Stimulated activated CD4-positive, alpha-beta T cell treated with anti-CD3 and anti-CD28 coated beads, Interleukin-4, amount 100 ng/mL, for 4 hours (primary cell): ENCODE measurements at places on chromosomes 1 and 21.

- no peak for DNase-seq
These were observed 65.3 kb upstream of the MAGI3 start for GRCh38 chr1:113325022-113325421.

GRCh38 chr1:155166051-155166470 lies 7.0 kb downstream of the KRTCAP2 start:
- DNase-seq = no peak

- DNase-seq = no peak
These were observed 21.4 kb downstream of the FRRS1 start for GRCh38 chr1:99745061-99745460.

DNA sequence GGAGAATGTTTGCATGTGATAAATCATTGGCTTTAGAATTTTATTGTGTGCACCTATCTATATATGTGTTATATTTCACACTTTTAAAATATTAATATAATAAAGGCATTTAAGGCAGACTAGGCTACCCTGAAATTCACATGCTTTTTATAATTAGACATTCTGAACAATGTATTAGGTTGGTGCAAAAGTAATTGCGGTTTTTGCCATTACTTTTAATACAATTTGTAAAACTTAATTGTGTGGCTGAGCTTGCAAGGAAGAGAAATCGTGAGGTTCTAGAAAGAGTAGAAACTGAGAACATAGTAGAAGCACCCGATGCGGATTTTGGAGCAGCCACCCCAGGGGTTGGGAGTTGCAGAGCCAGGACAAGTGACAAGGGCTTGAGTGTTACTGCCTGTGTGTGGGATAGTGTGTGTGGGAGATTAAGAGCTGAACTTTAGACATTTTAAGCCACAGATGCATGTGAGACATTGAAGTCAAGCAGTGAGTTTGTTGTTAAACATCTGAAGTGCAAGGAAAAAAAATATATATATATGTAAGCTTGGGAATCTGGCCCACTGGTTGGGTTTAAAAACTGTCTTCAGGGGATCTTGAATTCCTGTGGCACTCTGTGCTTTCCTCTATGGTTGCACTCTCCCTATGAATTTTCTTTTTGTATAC lies 244.5 kb downstream of the TM2D1 start:
- DNase-seq = no peak

DNA sequence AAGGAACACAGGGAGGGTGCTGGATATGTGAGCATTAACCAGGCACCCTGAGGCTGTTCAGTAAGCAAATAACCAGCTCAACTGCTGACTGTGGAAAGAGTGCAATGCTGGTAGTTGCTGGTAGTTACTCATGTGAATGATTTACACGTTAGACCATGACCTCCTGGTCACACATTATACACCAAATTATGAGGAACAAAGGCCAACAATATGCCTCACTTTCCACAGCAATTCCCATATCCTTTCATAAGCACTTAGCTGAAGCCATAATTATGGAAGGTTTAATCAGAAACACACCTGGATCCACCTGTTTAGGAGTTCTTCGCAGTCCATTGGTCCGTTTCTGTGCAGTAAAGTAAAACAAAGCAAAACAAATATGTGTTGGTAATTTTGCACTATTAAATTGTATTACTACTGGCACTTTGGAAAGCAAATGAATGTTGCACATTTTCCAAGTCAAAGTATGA lies 281.8 kb downstream of the VAV3 start:
- DNase-seq = no peak

- DNase-seq = no peak
These were observed 255.0 kb downstream of the KAZN start for GRCh38 chr1:14853518-14853917.

- no peak for DNase-seq
These were observed 44.4 kb downstream of the ATP5PO start for GRCh38 chr21:33871171-33871570.

- no peak for DNase-seq
These were observed 20.8 kb downstream of the SLC6A17 start for GRCh38 chr1:110170766-110171733.

DNA sequence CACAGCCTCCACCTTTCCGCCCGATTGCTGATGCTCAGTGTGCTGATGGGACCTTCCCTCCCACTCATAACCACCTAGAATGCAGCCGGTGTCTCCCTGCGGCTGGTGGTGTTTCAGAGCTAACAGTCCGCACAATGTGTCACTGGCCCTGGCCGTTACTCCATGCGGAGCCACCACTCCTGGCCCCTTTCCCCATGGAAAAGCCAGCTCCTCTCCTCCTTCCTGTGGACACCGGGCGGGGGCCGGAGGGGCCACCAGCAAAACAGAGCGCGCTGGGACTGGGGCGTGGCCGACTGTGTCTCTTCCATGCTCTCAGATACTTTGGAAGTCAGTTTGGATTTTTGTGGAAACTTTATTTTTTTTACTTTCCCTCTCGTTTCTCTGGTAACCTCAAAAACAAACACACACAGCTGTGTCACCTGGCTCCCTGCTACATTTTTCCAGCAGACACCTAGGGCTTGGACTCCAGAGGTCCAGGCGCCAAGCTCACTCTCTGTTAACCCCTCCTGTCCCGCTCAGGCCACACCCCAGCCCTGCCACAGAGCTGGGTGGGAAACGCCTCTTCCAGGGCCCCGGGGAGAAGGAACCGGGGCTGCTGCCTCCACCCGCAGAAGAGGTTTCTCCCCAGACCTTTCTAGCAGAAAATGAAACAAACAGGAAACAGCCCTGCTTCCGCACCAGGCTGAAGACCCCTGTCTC lies 32.5 kb upstream of the COL6A2 start:
- no peak for DNase-seq

DNA sequence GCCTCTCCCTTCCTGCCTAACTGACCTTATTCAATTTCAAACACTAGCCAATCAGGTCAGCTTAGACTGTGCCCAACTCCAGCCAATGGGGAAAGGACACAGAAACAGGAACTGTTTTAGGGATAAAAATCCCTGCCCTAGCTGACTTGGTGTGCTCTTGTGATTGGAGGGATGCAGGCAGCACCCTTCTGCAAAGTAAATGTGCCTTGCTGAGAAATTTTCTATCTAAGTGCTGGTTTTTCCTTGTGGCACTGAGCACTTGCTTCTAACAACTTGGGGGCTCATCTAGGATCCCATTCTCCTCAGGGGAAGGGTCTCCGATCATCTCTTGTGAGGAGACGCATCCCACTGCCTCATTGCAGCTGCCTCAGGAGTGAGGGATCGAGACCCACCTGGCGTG lies 10.7 kb upstream of the CD2 start:
- no peak for DNase-seq

DNA sequence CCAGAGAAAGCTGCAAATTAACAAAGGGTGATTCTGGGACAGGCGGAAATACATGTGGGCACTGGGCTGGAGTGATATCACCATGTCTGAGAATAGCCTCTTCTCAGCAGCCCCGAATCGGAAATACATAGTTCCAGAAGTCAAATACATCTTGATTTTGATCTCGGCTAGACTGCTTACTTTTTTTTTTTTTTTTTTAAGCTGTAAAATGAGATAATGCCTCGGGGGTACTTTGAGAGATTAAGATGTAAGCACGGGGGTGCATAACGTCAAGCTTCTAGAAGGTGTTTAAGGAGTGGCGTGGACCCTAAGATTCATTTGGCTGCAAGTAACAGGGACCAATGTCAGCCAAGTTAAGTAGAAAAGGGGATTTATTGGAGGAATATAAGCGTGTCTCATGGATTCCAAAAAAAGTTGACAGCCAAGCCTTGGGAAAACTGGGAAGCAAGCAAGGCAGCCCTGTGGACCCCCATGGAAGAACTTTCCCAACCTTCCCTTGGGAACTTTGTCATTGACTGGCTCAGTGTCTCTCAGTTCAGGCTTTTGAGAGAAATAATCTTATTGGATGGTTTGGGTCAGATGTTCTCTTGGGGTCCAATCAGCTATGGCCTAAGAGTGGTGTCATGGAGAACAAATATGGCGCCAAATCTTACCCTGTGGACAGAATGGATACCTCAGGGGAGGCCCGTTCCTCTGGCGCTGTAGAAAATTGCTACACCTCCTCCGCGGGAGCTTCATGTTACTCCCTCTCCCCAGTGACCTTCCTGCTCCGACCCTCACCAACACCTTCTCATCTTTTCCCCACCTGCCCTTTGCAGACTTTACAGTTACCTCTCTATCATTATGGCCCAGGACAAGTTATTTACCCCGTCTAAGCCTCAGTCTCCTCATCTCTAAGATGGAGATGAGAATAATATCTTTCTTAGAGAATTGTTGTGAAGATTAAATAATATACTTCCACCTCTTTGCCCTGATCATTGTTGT lies 186.6 kb downstream of the KAZN start:
- DNase-seq = no peak

GRCh38 chr1:46652321-46653100 lies 15.7 kb downstream of the ATPAF1 start:
- no peak for DNase-seq

- no peak for DNase-seq
These were observed 294.7 kb downstream of the SIPA1L2 start for GRCh38 chr1:232335261-232335660.

DNA sequence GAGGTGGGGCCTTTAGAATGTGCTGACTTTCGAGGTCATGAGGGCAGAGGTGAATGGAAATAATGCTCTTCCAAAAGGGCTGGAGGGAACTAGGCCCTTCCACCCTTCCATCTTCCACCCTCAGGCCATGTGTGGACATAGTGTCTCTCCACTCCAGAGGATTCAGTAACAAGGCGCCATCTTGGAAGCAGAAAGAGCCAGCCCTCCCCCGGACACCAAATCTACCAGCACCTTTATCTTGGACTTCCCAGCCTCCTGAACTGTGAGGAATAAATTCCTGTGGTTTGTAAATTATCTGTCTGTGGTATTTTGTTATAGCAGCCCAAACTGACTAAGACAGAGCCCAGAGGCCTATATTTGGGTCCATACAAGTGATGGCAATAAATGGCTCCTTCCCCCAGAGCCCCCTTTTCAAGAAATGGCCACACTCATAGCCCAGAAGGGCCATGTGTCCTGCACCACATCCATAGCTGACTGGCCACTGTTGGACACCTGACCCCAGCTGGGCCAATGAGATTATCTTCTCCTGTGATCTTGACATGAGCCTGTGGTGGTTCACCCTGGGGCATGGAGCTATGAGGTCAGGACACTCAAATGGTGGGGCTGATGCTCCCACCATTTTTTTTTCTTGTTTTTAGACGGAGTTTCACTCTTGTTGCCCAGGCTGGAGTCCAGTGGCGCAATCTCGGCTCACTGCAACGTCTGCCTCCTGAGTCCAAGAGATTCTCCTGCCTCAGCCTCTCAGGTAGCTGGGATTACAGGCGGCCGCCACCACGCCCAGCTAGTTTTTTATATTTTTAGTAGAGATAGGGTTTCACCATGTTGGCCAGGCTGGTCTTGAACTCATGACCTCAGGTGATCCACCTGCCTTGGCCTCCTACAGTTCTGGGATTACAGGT lies 114.9 kb downstream of the RRAGC start:
- DNase-seq = no peak

GRCh38 chr1:179264507-179264906 lies 29.1 kb upstream of the SOAT1 start:
- DNase-seq = no peak

DNA sequence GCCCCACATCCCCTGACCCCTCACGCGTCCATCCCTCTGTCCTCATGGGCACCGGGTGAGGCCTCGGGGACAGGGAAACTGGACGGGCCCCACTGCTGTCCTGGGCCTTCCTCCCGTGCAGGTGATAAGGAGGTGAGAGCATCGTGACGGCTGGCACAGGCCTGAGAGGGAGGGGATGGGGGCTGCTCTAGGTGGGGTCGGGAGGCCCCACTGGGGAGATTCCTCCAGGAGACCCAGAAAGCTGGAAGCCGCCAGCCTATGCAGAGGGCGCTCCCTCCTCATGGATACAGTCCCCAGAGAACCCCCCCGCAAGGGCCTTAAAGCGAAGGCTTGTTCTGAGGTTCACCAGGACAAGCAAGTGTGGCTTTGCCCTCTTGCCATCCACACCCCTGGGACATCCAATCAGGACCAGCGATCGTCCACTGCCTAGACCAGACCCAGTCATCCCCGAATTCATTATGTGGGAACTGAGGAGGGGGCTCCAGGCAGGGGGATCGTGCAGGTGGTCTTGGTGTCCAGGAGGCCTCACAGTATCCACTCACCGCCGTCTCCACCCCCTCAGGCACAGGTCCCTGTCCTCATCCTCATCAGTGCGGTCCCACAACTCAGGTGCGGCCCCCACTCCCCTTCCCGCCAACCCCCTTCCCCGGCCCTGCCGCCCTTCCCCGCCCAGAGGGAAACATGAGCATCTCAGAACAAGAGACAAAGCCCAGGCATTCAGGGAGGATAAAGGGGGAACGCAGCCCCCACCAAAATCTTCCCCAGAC lies 45.3 kb upstream of the COL18A1 start:
- DNase-seq = no peak

- no peak for DNase-seq
These were observed 11.3 kb downstream of the LRRC47 start for GRCh38 chr1:3785045-3785444.

GRCh38 chr21:25501996-25502665 lies 105.2 kb downstream of the MRPL39 start:
- peak; percentile 78 for DNase-seq

DNA sequence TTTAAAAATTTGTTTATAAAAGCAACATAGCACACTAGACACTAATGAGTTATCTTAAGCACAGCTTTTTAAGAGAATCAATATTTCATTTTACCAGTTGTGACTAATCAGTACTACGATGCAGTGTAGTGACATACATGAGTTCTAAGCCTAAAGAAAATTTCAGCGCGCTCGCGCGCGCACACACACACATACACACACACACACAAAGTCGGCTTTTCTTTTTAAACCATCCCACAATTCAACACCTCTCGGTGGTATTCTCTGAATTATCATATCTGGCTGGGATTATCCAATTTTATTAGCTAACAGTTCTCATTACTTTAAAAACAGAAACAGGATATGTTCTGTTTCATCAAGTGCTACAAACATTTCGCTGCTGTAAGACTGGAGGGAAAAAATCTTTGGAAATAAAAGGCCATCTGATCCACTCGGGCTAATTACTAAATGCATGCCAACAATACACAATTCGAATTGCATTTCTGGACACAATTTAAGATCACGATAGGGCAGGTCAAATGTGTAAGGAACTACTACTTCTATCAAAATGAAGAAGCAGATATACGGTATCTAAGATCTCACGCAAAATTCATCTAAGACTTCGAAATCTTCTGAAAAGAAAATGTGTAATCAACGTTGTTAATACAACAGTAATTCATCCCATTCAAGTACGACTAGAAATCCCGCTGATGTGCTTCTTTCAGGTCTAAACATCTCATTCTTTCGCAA lies 1.2 kb downstream of the TUT4 start:
- peak; percentile 39 for DNase-seq
